GM18507 (cell line): ENCODE measurements at places on chromosomes 16 and 17.

GRCh38 chr17:16314859-16315258, 38.4 kb downstream of the CENPV start:
- DNase-seq, result no peak

DNA sequence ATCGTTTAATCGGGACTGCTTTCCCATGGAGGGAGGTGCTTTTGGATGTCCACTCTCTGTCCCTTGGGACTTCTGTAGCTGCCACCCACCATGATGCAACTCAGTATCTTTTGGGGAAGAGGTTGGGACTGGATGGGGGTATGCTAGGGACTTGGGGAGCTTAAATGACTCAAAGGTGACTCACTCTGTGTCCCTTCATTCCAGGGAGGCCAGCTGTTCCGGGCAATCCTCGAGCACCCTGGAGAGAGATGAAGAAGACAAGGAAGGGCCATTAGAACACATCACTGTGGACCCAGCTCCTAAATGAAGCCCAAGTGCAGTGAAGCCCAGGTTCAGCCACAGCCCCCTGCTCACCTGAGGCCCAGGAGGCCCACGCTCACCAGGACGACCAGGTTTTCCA, 4.6 kb downstream of the COL1A1 start:
- no peak for DNase-seq

- DNase-seq, result no peak
Measured at GRCh38 chr16:4328046-4328781, 12.3 kb downstream of the GLIS2 start.

DNA sequence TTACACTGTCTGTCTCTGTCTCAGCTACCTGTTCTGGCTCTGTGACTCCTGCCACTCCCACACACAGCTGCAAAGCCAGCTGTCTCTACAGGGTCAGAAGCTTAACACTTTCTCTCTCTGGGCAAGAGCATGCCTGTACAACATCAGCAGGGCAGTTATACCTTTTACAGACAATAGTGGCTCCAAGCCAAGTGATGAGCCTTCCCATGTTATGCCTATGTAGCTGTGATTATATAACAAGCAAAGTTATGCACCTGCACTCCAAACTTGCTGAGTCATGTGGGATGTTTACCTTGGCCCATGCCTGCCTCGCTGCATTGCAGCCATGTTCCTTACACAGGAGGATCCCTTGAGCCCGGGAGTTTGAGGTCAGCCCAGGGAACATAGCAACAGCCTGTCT, 31.8 kb upstream of the APPBP2 start:
- DNase-seq, result no peak

DNA sequence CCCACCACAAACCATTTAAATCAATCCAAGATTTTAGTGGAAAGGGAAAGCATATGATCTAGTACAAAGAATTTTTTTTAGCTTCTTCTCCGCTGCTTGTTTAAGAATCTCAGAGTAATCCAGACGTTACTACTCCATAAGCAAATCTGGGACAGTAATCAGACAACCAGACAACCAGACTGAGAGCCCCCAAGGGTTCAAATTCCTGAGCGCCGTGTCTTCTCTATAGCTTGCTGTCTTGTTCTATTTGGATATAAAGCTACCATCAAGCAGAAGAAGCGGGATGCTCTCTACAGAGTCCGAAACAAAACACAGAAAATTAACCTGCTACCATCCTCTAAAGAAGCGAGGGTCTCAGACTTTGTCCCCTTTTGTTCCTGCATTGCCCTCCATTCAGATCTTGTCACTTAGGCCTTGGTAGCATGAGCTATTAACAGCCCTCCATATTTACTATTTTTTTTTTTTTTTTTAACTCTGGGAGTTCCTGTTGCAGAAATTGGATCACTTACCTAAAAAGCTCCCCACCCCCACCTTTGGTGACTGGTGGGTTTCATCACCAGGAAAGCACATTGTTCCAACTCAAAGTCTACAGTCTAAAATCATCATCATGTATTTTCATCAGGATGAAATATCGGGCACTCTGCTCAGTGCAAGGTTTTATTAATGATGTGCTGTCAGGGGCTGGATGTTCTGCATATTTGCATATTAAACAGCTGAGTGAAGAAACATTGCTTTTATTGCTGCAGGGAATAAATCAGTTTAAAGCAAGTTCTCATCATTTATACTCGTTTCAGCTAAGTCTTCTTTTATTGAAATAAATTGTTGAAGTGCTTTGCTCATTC, 576.7 kb downstream of the WWOX start:
- no peak for DNase-seq

DNA sequence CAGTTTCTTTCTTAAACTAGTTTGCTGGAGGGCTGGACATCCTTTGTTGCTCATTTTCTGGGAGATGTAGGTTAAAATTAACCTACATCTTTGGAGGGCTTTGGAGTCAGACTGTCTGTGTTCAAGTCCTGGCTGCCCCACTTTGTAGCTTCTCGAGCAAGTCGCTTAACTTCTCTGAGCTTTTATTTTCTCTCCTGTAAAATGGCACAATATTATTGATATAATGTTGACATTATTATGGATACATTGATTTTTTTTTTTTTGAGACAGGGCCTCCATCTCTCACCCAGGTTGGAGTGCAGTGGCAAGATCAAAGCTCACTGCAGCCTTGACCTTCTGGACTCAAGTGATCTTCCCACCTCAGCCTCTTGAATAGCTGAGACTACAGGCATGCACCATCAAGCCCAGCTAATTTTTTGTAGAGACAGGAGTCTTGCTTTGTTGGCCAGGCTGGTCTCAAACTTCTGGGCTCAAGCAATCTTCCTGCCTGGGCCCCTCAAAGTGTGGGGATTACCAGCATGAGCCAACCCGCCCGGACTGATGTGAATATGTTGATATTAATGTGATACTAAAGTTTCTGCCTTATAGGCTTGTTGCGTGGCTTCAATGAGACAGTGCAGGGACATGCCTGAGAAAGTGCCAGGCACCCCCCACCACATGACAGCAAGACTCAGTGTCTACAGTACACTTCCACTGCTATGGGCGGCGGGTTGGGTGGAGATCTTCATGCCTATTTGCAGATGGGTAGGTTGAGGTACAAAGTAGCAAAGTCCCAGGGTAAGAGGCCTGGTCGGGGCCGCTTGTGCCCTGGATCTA, 31.6 kb upstream of the RMI2 start:
- DNase-seq, result no peak

DNA sequence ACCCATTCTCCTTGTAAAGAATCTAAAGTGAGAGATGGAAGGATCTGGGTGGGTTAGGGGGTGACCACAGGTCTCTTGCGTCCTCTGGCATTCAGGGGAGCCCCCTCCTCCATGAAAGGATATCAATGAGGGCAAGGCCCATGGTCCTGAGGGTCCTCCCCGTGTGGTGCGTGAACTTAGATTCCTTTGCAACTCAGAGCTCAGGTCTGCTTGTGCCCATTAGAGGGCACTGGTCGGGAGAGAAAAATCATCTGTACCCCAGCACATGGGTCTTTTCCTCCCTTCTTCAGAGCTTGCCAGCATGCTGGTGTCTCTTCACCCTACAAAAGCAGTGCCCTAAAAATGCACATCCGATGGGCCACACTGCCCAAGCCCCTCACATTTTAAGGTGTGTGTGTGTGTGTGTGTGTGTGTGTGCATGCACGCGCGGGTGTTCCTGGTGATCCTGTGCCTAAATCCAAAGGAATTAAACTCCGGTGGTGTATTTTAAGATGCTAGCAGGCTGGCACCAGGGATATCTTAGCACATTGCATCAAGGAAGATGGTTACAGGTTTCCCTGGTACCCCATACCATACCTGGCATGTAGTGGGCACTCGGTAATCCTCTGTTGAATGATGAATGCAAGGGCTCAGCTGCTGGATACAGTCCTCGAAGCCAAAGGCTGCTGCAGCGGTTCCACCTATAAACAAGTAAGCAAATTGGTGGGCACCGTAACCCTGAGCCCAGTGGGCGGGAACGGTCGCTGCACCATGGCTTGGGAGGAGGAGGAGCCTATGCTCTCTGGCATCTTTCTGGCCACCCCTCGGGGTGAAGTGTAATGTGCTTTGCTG, 4.7 kb downstream of the C1QTNF1 start:
- no peak for DNase-seq

GRCh38 chr16:2584729-2585650, 47.2 kb downstream of the PDPK1 start:
- DNase-seq, result no peak

GRCh38 chr16:68445458-68445857, 2.9 kb downstream of the SMPD3 start:
- DNase-seq, result no peak

DNA sequence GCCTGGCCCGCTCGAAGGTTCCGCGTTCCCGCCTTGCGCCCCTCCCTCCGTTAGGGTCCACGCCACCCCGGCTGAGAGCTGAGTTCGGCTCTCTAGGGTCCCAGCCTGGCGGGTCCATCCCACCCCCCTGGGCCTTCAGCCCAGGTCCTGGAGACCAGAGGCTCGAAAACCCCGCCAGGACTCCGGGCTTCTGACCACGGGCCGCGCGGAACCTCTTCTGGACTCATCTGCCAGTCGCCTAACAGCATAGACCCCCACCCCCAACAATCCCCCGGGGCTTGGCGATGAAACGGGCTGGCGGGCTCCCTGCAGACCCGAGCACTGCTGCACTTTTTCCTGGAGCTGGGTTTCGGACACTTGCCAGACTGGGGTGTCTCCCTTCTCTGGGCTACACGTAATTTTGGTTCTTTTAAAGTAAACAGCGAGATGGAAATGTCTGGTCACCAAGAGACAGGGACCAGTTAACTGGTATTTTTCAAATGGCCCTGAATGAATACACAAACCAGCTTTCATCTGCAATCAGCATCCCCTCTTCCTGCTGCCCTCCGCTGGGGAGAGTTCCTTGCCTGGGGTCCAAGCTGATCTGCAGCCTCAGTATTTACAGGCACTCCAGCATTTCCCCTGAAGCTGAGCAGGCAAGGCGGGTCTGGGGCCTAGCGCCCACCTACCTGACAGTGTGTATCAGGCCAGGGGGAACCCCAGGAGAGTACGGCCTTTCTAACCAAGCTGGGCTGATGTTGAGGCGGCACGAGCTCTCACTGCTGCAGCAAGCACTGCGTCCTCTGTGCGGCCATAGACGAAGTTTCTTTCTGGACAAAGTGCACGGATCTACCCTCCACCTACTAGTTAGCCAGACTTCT, 639 bp upstream of the TRIM65 start:
- DNase-seq, result no peak

GRCh38 chr16:13305019-13305755, 403.8 kb downstream of the SHISA9 start:
- DNase-seq, result no peak

GRCh38 chr16:77376358-77376757, 58.5 kb downstream of the ADAMTS18 start:
- DNase-seq, result no peak

DNA sequence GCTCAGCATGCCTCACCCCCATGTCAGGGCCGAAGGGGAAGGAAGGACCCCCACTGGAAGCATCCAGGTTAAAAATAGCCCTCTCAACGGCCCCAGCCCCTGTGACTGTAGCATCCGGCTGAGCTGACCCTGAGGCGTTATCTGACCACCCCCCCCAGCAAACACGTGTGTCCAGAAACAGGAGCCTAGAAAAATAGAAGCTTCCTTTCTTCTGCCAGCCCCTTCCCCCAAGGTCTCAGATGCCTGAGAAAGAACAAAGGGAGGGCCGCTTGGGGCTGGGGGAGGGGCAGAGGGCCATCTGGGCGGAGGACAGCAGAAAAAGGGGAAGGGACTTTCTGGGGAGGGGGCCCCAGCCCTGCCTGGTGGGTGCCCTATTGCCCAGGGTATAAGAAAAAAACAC, 55.8 kb downstream of the ACTG1 start:
- DNase-seq, result no peak

- no peak for DNase-seq
Measured at GRCh38 chr17:51427323-51427811, 167.0 kb downstream of the UTP18 start.

- DNase-seq, result no peak
Measured at GRCh38 chr17:48441231-48441711, 11.3 kb upstream of the SKAP1 start.

DNA sequence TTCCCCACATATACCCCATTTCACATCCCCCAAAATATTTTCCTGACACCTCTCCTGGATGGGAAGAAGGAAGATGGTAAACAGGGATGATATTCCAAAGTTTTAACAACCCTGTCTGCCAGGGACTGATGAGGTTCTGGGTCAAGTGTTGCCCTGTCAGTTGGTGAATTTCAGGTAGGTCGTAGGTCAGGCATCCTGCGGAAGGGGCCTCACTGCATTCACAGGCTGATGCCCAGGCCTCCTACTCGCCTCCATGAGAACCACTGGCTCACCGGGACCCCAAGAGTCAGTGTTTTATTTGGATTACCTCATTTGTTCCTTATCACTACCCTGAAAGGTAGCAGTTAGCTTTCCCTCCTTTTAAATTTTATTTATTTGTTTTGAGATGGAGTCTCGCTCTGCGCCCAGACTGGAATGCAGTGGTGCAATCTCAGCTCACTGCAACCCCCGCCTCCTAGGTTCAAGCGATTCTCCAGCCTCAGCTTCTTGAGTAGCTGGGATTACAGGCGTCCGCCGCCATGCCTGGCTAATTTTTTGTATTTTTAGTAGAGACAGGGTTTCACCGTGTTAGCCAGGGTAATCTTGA, 10.5 kb downstream of the ZBTB4 start:
- no peak for DNase-seq

DNA sequence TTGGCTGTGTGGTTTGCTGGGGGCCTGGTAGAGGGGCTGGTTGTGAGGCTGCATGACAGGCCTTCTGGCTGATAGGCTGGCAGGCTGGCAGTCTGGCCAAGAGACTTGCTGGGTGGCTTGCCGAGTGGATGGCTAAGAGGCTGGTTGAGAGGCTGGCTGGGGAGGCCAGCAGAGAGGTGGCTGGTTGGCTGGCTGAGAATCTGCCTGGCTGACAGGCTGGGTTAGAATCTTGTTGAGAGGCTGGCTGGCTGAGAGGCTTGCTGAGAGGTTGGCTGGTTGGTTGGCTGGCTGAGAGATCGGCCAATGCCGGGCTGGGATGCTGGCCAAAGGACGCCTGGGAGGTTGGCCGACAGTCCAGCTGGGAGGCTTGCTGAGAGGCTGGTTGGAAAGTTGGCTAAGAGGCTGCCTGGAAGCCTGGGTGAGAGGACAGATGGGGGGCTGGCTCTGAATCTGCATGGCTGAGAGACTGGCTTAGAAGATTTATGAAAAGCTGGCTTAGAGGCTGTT, 35.9 kb upstream of the ACSM2B start:
- DNase-seq, result no peak

GRCh38 chr16:53559270-53559951, 56.4 kb upstream of the AKTIP start:
- DNase-seq, result no peak

- no peak for DNase-seq
Measured at GRCh38 chr16:2231016-2231931, 5.0 kb upstream of the DNASE1L2 start.

GRCh38 chr17:82489851-82490511, 29.6 kb upstream of the FOXK2 start:
- no peak for DNase-seq

DNA sequence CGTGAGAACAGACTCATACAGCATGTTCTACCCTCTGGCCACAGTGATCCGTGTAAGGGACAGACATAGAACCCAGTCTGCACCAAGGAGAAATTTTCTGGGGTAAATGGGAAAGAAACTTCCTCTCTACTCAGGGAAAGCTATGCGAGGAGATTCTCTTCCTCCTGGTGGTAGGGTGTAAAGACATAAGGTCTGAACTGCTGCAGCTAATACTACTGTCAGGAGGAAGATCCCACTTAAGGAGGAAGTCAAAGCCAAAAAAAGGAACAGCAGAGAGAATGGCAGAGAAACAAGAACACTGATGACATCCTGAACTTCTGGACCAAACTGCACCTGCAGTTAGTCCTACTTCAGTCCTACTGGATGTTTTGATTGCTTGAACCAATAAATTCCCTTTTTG, 7.1 kb upstream of the TM4SF5 start:
- DNase-seq, result no peak
